ENCODE measurements at places on chromosomes 5 and 9. TPM values are rescaled to one million over a fixed set of nuclear protein-coding genes. Genes with fewer than 3 reads are reported as not detected.

GRCh38 chr5:58818465-58818864, 235.6 kb downstream of the RAB3C start:
- peak overlapping the region; percentile 67 for H3K27ac ChIP-seq
- no peak for DNase-seq
- H3K27me3 ChIP-seq, result no peaks in the 10 kb centered on the region
- H3K36me3 ChIP-seq, result no peaks in the 10 kb centered on the region
- H3K4me3 ChIP-seq, result peak overlapping the region; percentile 7
- peaks cover 6% of the 10 kb centered on the region for H3K4me1 ChIP-seq

GRCh38 chr9:96720435-96720834, 57.5 kb downstream of the ZNF510 start:
- H3K36me3 ChIP-seq, result peaks cover 19% of the 10 kb centered on the region
- no peak overlapping the region for H3K4me3 ChIP-seq
- H3K27me3 ChIP-seq, result no peaks in the 10 kb centered on the region
- DNase-seq, result no peak
- H3K27ac ChIP-seq, result no peak overlapping the region
- peaks cover 4% of the 10 kb centered on the region for H3K4me1 ChIP-seq

- no peaks in the 10 kb centered on the region for H3K27me3 ChIP-seq
- DNase-seq, result no peak
- no peaks in the 10 kb centered on the region for H3K36me3 ChIP-seq
Observed at GRCh38 chr5:151018846-151019245, 1.5 kb upstream of the GPX3 start.

Gene ANKRD34B
- total RNA-seq, result not detected

Gene PIP5K1B
- 0.27 TPM for total RNA-seq
